Stimulated activated CD4-positive, alpha-beta T cell treated with anti-CD3 and anti-CD28 coated beads, Interleukin-12 subunit alpha, Interleukin-12 subunit beta, amount 100 ng/mL, for 48 hours (primary cell): ENCODE measurements at places on chromosomes 7 and 10.
A peak's percentile ranks its signal among the peaks of the same experiment; 100 is the strongest.

DNA sequence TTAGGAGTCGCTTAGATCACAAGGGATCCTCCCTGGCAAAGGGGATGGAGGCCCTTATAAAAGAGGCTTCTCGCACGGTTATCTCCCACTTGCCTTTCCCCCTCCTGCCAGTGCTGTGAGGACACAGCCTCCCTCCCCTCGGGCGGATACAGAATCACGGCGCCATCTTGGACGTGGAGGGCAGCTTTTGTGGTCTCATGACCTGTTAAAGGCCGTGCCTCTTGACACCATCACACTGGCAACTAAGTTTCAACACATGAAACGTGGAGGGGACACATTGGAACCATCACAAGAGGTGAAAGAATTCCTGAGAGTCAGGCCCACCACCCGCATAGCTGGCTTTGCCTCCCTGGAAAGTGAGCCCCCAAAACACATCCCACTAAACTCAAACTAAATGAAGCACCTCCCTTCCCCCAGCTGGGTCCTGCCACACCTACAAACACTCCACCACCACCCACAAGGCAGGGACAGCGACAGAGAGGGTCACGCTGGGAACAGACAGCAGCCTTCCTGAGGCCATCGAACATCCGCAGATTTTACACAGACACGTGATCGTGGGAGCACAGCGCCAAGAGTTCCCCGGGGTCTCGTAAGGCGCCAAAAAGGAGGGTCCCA is 110.6 kb downstream of the TCERG1L start:
- DNase-seq, result no peak

- peak; percentile 56 for DNase-seq
These were observed 34.3 kb downstream of the INPP5A start for GRCh38 chr10:132571650-132572544.

DNA sequence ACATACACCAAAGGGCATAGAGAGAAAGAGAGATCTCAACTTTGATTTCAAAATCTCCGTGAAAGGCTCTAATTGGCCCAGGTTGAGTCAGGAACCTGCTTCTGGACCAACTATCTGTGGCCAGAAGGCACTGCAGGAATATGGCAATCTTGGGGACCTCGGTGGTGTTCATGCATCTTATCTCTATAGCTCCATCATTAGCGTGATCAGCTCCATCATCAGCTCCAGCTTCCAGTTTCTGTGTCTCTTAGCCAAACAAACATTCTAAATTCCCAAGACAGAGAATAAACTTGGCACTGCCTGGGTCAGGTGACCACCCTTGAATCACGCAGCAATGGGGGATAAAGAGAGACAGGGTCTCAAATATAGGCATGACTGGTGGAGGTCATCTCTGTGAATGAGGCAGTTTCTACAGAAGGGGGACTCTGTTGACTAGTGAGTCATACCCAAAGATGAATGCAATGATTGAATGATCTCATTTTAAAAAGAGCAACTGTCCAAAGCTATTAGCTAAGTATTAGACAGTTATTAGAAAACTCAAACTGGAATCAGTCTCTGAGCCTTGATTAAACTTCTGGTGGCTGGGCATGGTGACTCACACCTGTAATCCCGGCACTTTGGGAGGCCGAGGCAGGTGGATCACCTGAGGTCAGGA is 5.4 kb upstream of the NRF1 start:
- no peak for DNase-seq

- no peak for DNase-seq
These were observed 103.7 kb downstream of the TRIM24 start for GRCh38 chr7:138563808-138564207.

DNA sequence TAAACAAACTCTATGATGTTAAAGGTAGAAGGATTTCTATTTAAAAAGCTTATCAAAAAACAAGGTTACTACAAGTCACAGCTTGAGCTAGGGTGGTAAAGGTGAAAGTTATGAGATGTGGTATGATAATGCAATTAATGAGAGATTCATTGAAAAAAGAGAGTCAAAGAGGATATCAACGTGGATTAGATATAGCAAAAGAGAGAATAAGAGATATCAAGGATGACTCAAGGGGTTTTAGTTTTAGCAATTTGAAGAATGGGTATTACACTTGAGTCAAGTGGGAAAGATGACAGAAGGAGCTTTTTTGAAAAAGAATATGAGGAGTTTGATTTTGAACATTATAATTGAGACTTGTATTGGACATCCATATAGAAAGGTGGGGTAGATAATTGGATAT is 59.8 kb downstream of the NUTM2E start:
- no peak for DNase-seq

GRCh38 chr10:10852464-10852863 is 165.2 kb upstream of the CELF2 start:
- DNase-seq, result no peak

GRCh38 chr10:68364101-68364886 is 31.6 kb upstream of the PBLD start:
- DNase-seq, result no peak

- no peak for DNase-seq
These were observed 122.6 kb upstream of the ASAH2 start for GRCh38 chr10:50373821-50374501.

DNA sequence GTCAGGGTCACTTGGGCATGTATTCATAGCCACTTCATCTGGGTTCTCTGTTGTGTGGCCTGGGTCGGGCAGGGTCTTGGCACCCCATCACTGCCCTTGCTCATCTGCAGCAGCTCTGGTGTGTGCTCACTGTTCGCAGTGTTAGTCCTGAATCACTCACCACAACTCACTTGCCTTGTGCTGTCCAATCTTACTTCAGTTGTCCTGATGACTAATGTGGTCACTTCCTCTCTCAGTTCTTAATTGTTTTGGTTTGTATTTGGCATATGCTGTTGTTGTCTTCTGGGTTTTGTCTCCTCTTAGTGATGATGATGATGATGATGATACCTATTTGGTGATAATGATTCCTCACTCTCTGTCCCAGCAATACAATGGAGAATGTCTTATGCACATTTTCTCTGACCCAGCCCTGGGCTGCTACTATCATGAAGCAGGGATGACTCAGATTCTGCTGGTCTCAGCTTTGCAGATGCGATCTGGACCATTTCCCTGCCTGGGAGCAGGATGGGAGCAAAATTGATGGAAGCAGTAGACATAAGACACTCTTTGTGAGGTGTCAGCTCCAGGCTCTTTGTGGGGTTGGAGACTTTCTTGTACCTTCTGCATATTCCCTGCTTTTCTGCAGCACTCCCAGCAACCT is 17.0 kb downstream of the ADRA2A start:
- no peak for DNase-seq

DNA sequence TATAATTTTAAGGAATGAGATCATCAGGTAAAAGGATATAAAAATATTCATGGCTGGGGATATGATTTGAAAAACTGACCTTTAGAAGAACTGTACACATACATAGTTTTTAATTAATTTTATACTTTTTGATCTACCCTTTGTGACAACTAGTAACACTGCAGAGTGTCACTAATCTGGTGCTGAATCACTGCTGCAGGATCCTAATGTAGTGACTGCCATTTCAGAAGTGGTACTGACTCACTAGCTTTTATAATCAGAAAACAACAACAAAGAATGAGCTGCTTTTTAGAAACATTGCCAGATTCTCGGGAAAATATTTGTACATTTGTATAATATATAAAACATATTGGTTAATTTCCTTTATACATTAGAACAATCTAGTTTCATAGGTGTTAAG is 110.4 kb downstream of the HIPK2 start:
- DNase-seq, result no peak

DNA sequence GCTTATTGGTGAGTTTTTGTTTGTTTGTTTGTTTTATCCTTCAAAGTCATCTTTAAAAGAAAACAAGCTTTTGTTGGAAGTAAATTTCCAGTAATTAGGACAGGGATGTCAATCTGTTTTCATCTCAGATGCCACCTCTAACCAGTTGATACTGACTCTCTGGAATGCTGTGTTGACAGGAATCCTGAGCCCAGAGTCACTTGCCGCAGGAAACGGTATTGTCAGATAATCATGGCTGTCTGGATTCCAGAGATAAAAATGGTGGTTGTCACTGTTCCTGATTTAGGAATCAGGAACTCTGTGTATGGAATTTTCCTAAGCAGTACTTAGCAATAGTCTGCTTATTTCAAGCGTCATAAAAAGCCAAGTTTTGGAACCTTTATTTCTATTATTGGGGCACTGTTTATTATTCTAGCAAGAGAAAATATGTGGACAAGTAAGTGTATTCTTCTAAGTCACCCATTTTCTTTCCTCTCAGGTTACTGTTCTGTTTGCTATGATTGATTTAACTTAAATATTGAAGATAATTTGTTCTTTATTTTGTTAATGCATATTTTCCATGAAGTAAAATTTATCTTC is 39.2 kb downstream of the CDC123 start:
- no peak for DNase-seq
